ENCODE measurements at places on chromosomes 7 and 10.

GRCh38 chr7:69428089-69428488 is 170.2 kb upstream of the AUTS2 start:
- DNase-seq, result no peak
- H3K4me1 ChIP-seq, result no peaks in the 10 kb centered on the region
- no peaks in the 10 kb centered on the region for H3K36me3 ChIP-seq
- no peaks in the 10 kb centered on the region for H3K27me3 ChIP-seq

DNA sequence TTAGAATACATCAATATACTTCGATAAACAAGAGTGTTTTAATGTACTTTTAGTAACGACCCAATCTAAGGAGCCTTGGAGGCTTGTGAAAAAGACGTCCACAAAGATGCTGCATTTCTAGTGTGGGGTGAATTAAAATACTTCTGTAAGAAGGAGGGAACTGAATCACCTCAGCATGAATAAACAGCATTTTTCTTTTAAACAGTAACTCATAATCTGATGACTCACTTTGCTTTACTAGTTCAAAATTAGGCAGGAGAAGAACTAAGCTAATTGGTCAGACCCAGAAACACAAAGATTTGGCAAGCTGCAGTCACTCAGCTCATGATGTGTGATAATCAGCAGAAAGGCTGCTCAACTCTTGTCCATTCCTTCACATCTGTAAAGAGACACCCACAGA is 24.2 kb downstream of the NCOA4 start:
- H3K4me1 ChIP-seq, result no peaks in the 10 kb centered on the region
- H3K4me3 ChIP-seq, result no peak overlapping the region
- no peaks in the 10 kb centered on the region for H3K27me3 ChIP-seq
- DNase-seq, result no peak
- no peak overlapping the region for H3K27ac ChIP-seq

DNA sequence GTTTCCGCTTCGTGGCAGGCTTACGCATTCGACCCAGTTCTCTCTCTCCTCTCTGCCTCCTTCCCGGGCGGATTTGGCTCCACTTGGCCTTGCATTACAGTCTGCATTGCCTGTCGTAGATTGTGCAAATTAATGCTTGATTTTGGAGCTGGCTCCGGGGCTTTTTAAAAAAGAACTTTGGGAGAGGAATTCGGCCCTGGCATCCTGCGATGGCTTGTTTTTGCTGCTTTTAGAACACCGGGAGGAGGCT is 767 bp downstream of the EIF4EBP2 start:
- H3K4me3 ChIP-seq, result peak overlapping the region; percentile 98
- peaks cover 4% of the 10 kb centered on the region for H3K36me3 ChIP-seq
- no peak overlapping the region for H3K27ac ChIP-seq
- no peaks in the 10 kb centered on the region for H3K27me3 ChIP-seq

DNA sequence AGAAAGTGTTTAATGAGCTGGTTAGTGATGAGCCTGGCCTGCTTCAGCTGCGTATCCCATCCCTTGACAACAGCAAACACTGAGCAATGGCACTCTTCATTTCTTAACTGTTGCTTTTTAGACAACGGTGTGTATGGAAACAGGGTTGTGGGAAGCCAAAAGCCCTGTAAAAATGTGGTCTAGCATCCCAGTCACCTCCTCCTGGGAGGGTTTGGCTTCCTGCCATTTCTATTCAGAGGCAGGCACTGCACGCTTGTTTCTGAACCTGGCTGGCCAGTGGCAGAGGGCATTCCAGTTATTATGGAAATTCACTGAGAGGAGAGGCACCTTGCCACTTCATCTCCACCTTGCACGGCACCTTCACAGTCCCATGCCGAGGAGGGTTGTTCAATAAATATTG is 123.0 kb upstream of the ADARB2 start:
- H3K27ac ChIP-seq, result no peak overlapping the region
- no peak overlapping the region for H3K4me3 ChIP-seq
- H3K36me3 ChIP-seq, result no peaks in the 10 kb centered on the region
- no peaks in the 10 kb centered on the region for H3K27me3 ChIP-seq
- DNase-seq, result no peak
- H3K4me1 ChIP-seq, result no peaks in the 10 kb centered on the region

- H3K27ac ChIP-seq, result no peak overlapping the region
- peaks cover 4% of the 10 kb centered on the region for H3K4me1 ChIP-seq
- no peaks in the 10 kb centered on the region for H3K36me3 ChIP-seq
- DNase-seq, result no peak
Measured at GRCh38 chr7:71541707-71542353, 409.9 kb downstream of the GALNT17 start.

DNA sequence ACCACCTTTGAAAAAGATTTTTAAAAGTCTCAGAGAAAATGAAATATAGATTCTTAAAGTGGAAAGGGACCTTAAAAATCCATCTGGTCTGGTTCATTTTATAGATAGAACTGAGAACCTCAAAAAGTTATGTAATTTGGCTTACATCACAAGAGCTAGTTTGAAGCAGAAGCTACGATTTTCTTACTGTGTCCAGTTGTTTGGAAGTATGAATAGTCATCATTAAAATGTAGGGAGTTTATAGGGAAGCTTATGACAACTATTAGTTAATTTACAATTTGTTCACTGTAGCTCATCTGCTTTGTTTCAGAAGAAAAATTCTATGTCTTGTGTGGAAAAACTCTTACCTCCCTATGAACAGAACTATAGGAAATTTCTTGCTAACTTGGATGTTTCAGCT is 26.9 kb downstream of the ZEB1 start:
- H3K27me3 ChIP-seq, result no peaks in the 10 kb centered on the region
- peaks cover 10% of the 10 kb centered on the region for H3K4me1 ChIP-seq
- DNase-seq, result no peak
- no peak overlapping the region for H3K4me3 ChIP-seq

DNA sequence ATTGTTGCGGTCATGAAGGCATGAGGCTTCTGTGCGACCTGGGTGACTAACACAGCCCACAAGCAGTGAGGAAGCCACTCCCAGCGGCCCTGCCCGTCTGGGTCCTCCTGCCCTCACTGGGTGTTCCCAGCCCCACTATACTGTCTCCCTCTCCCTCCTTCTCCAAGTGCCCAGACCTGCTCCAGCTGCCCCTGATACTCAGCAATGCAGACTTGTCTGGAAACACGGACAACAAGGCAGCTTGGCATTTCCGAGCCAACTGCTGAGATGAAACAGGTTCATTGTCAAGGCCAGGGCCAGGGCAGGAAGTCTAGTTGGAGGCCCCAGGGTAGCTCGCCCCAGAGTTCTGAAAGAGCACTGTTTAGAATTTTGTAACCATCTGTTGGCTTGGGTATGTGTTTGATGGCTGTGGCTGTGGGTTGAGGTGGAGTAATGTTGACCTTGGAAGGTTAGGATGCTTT is 95.7 kb downstream of the RBM20 start:
- H3K27me3 ChIP-seq, result peaks cover 39% of the 10 kb centered on the region
- H3K27ac ChIP-seq, result no peak overlapping the region

GRCh38 chr10:80442879-80443278 is 11.2 kb upstream of the TSPAN14 start:
- DNase-seq, result no peak
- peaks cover 5% of the 10 kb centered on the region for H3K4me1 ChIP-seq
- no peaks in the 10 kb centered on the region for H3K36me3 ChIP-seq
- no peak overlapping the region for H3K27ac ChIP-seq
- H3K27me3 ChIP-seq, result no peaks in the 10 kb centered on the region

DNA sequence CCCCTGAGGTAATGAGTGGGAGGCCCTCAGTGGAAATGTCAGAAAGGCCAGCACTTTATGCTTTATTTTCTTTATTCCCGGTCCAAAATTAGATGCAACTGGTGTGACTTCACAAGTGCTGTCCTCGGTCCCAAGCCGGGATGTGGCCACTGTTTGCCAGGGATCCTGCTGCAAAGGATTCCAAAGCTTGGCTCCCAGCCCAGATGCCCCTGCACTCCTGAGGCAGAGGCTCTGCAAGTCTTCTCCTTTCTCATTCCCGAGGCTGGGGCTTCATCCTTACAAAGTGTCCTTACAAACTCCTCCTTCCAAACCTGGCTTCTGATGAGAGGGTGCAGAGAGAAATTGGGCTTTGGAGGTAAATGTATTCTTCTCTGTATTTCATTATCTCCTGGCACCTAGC is 544.3 kb upstream of the DPP6 start:
- DNase-seq, result no peak
- no peaks in the 10 kb centered on the region for H3K4me1 ChIP-seq
- no peaks in the 10 kb centered on the region for H3K27me3 ChIP-seq
- no peak overlapping the region for H3K27ac ChIP-seq
- no peaks in the 10 kb centered on the region for H3K36me3 ChIP-seq
- H3K4me3 ChIP-seq, result no peak overlapping the region

DNA sequence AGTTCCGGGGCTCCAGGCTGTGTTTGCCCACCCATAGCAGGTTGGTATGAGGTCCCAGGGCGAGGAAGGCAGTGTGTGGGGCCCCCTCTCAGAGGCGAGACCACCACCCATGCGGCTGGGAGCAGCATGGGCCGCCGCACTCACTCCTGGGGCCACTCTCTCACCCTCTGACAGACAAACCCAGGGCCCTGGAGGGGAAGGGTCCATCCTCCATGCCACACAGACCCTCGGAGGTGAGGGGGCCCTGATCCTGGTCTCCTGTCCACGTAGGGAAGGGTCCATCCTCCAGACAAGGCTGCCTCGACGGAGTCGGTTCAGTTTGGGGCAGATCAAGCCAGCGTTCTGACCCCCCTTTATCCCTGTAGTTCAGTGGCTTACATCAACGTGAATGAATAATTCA is 230.8 kb downstream of the ELFN1 start:
- H3K27me3 ChIP-seq, result no peaks in the 10 kb centered on the region
- H3K4me3 ChIP-seq, result no peak overlapping the region
- H3K27ac ChIP-seq, result no peak overlapping the region
- DNase-seq, result no peak
- H3K4me1 ChIP-seq, result no peaks in the 10 kb centered on the region

GRCh38 chr10:59873896-59874295 is 32.5 kb downstream of the CCDC6 start:
- no peaks in the 10 kb centered on the region for H3K27me3 ChIP-seq
- no peak overlapping the region for H3K27ac ChIP-seq
- DNase-seq, result no peak
- no peak overlapping the region for H3K4me3 ChIP-seq
- no peaks in the 10 kb centered on the region for H3K36me3 ChIP-seq
- H3K4me1 ChIP-seq, result peaks cover 5% of the 10 kb centered on the region

DNA sequence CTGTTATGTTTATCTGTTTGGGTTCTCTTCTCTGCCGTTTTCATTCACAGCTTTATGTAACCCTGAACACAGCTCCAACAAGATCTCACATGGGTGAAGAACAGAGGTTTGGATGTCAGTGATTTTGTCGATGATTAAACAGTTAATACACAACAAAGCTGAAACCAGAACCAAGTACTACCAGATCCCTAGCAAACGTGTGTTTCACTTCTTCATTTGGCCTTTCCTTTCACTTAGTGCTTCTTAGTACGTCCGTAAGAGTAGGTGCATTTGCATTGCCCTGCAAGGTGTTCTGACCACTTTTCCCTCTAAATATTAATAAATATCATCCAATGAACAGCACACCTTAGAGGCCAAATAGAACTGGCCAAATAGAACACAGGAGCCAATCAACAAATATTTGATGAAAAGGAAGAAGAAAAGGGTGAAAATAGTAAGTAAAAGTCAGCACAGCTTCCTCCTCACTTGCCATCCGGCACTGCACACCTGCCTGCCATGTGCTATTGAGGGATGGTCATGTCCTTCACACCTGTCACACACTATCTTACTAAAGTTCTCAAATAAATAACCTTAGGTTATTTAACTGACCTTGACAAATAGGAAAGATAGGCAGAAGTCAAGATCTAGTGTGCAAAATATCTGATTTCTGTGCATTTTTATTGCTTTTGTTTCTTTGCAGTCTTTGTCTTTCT is 252.6 kb upstream of the ANKRD30A start:
- no peaks in the 10 kb centered on the region for H3K4me1 ChIP-seq
- DNase-seq, result no peak
- no peak overlapping the region for H3K27ac ChIP-seq
- H3K36me3 ChIP-seq, result no peaks in the 10 kb centered on the region
- no peak overlapping the region for H3K4me3 ChIP-seq

DNA sequence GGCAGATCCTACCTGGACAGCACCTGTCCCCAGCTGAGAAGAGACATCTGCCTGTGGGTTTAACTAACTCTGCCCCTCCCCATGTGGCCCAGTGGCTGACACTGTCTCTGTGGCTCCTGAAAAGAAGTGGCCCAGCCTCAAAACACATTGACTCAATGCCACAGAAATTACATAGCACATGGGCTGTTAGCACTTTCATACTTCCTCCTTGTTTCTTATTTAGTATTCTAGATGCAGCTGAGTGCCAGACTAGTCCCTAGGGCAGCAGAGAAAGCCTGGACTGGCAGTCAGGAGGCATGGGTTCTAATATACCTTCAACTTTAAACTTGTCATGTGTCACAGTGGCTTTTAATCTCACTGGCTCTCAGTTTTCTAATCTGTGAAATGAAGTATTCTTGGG is 171.0 kb downstream of the TRIL start:
- DNase-seq, result no peak
- H3K27me3 ChIP-seq, result no peaks in the 10 kb centered on the region
- no peak overlapping the region for H3K4me3 ChIP-seq
- H3K27ac ChIP-seq, result no peak overlapping the region
- H3K36me3 ChIP-seq, result no peaks in the 10 kb centered on the region

DNA sequence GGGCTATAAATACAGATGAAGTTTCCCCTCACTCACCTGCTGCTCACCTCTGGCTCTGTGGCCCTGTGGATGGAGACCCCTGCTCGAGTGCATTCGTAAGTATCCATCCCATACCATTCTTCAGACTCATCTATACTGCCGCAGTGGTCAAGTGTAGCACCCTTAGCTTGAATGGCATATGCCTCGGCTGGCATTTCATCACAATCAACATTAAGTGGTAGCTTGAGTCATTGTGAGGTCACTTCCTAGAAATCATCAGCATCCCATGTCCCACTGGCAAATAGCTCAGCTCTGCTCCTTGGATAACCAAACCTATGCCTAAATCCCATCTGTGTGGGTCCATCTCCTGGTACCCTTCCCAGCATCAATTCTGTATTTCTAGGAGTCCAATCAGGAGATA is 38.2 kb downstream of the MDH2 start:
- H3K36me3 ChIP-seq, result no peaks in the 10 kb centered on the region
- H3K4me3 ChIP-seq, result no peak overlapping the region
- no peaks in the 10 kb centered on the region for H3K27me3 ChIP-seq
- DNase-seq, result no peak
- H3K27ac ChIP-seq, result no peak overlapping the region

- H3K27ac ChIP-seq, result peak overlapping the region; percentile 38
- no peaks in the 10 kb centered on the region for H3K27me3 ChIP-seq
- H3K36me3 ChIP-seq, result no peaks in the 10 kb centered on the region
- H3K4me1 ChIP-seq, result peaks cover 13% of the 10 kb centered on the region
- no peak for DNase-seq
- H3K4me3 ChIP-seq, result no peak overlapping the region
Measured at GRCh38 chr10:112855134-112855533, 94.9 kb upstream of the TCF7L2 start.

GRCh38 chr10:95289003-95289920 is 1.5 kb downstream of the PDLIM1 start:
- no peak overlapping the region for H3K4me3 ChIP-seq
- no peak for DNase-seq
- H3K36me3 ChIP-seq, result no peaks in the 10 kb centered on the region
- peaks cover 82% of the 10 kb centered on the region for H3K27me3 ChIP-seq
- H3K27ac ChIP-seq, result no peak overlapping the region

- no peak for DNase-seq
- H3K4me1 ChIP-seq, result peaks cover 32% of the 10 kb centered on the region
- no peaks in the 10 kb centered on the region for H3K27me3 ChIP-seq
- H3K36me3 ChIP-seq, result no peaks in the 10 kb centered on the region
- H3K4me3 ChIP-seq, result no peak overlapping the region
Measured at GRCh38 chr10:122487174-122487765, 25.9 kb downstream of the HTRA1 start.

- H3K36me3 ChIP-seq, result no peaks in the 10 kb centered on the region
- no peak overlapping the region for H3K27ac ChIP-seq
- no peak overlapping the region for H3K4me3 ChIP-seq
- no peaks in the 10 kb centered on the region for H3K4me1 ChIP-seq
- H3K27me3 ChIP-seq, result no peaks in the 10 kb centered on the region
Measured at GRCh38 chr10:76353237-76353851, 921.9 kb downstream of the LRMDA start.
